Memory B cell (primary cell): ENCODE measurements at places on chromosomes 11 and 22.

DNA sequence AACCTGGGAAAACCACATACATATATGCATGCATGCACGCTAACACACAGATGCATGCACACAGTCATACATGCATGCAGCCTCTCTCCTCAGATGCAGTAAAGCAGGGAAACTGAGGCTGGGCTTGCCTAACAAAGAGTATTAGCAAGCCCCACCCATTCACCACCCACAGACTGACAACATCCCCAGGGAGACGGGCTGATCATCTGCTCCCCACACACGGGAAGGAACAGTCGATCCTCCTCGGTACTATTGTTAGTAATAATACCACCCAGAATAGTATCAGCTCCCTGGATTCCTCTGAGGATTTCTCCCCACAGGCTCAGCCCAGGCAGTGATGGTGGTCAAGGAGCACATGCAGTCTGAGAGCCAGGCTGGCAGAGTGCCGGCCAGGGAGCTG is 41.2 kb downstream of the SLC22A12 start:
- DNase-seq, result no peak

GRCh38 chr11:35012467-35013191 is 96.2 kb downstream of the PDHX start:
- peak; percentile 29 for DNase-seq

- no peak for DNase-seq
These were observed 220.8 kb downstream of the RAB38 start for GRCh38 chr11:87954476-87954875.

GRCh38 chr11:62129590-62130282 is 5.9 kb downstream of the INCENP start:
- no peak for DNase-seq

GRCh38 chr22:29815580-29815979 is 22.5 kb downstream of the ASCC2 start:
- no peak for DNase-seq

DNA sequence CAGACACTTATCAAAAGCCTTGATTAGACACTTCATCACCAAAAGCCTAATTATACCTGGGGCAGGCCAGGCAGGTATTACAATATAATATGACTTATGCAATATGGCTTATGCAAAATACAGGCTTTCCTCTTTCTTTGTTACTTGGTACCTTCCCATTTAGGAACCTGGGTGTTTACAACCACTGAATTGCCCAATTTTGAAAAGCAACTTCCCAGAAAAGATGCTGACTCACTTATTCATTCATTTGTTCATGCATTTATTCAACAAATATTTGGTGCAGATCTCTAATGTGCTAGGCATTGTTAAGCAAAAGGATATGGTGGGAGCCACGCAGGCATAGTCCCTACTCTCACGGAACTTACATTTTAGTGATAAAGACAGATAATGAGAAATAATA is 13.6 kb upstream of the JAML start:
- no peak for DNase-seq
